Stimulated activated memory B cell treated with anti-CD40 and anti-IgM and Interleukin-4, amounts not matched to agents 10 μg/mL and 1 μg/mL and 100 μg/mL, for 72 hours (primary cell): ENCODE measurements at places on chromosomes 16 and 17.

- ATAC-seq: peak; percentile 44
These were observed 9.6 kb downstream of the COTL1 start for GRCh38 chr16:84608282-84608681.

- no peak for ATAC-seq
These were observed 214.1 kb downstream of the SEC14L1 start for GRCh38 chr17:77354670-77355455.

GRCh38 chr16:53281280-53281679, 153.0 kb upstream of the RBL2 start:
- no peak for ATAC-seq

DNA sequence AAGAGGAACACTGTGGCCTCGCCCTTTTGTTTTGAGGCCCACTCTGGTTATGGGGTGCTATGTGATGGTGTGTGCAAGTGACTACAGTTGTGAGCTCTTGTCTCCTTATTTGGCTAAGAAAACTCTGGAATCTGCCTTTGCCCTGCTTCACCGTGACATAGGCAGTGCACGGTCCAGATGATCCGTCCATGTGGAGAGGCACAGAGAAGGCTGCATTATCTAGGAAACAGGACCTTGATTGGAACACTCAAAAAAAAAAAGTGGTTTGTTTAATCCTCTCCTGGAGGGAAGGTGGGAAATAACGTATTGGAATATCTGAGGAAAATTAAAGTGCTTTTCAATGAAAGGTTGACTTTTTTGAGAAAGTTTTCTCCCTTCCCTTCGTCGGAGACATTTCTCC, 233.3 kb downstream of the CHD9NB start:
- ATAC-seq: no peak

DNA sequence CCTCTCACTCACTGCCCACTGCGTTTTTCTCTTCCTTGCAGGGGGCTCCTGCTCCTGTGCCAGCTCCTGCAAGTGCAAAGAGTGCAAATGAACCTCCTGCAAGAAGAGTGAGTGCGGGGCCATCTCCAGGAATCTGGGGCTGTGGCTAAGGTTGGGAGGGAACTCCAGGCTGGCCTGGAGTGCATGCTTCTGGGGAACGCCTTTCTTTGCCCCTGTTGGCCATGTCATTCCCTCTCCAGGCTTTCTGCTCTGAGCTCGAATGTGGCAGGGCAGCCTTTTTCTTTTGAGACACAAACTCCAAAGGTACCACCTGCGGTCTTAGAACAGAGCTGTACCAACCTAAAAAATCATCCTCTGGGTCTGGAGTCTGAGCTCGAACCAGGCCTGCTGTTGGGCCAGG, 7.4 kb upstream of the MT1E start:
- no peak for ATAC-seq

DNA sequence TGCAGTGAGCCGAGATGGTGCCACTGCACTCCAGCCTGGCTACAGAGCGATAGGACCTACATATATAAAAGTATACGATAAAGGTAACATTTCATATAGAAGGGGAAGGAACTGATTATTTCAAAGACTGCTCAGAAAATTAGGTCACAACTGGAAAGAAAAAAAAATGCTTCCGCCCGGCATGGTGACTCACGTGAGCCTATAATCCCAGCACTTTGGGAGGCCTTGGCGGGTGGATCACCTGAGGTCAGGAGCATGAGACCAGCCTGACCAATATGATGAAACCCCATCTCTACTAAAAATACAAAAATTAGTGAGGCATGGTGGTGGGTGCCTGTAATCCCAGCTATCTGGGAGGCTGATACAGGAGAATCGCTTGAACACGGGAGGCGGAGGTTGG, 7.8 kb downstream of the TEX14 start:
- ATAC-seq: no peak

GRCh38 chr16:29231244-29231643, 175.3 kb downstream of the NPIPB11 start:
- ATAC-seq: no peak

- ATAC-seq: no peak
These were observed 6.2 kb upstream of the DUSP14 start for GRCh38 chr17:37483311-37484039.

DNA sequence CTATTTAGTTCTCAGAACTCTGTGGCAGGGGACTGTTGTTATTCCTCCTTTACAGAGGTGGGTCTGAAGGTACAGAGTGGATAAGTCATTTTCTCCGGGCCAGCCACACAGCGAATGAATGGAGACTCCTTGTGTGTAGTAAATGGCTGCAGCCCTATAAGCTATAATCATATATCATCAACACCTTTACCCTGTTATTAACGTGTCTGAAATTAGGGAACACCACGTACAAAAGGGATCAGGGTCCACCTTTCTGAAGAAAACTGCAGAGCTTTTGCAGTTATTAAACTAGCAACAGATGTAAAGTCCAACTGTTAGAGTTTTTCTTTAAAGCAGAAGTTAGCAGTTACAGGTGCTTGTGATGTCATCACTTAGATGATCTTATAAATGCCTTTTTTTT, 696.7 kb downstream of the MAF start:
- no peak for ATAC-seq

GRCh38 chr17:2691069-2691871, 20.3 kb downstream of the CLUH start:
- no peak for ATAC-seq

DNA sequence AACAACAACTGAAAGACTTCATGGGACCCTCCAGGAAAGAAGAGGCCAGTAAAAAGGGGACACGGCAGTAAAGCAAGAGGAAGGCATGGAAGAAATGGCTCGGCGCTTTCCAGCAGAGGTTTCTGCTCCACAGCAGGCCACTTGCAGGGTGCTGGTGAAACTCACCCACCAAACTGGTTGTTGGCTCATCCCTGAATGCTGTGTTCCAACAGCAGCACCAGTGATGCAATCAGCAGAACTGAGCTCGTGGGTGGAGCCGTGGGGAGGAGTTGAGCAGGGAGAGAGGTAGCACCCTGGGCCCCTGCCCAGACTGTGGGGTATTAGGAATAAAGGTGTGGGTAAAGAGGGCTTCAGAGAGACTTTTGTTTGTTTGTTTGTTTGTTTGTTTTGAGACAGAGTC, 62.8 kb upstream of the ADCY9 start:
- no peak for ATAC-seq

GRCh38 chr16:65763640-65764305, 602.7 kb upstream of the CDH5 start:
- ATAC-seq: peak; percentile 20

DNA sequence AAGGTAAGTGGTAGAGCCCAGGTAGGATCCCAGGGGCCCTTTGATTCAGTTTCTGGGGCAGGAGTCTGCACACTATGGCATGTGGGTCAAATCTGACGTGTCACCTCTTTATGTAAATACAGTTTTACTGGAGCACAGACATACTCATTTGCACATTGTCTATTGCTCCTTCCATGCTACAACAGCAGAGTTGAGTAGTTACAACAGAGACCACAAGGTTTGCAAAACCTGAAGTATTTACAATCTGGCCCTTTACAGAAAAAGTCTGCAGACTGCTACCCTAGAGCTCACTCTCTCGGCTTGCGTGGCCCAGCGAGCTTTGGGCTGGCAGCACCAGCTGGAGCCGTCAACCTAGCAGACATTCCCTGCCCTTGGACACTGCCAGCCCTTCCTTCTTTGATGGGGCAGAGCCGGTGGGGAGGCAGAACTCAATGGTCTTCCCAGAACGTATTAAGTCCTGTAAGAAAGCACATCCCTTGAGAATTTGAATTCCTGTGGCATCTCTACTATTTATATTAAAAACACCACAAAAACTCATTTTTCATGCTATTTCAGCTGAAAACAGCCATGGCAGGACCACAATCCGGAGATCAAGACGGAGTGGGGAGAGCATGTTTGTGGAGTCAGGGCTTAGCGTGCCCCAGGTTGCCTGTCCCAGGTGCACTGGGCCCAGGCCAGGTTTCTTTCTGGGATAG, 133.1 kb upstream of the NUDT7 start:
- no peak for ATAC-seq

DNA sequence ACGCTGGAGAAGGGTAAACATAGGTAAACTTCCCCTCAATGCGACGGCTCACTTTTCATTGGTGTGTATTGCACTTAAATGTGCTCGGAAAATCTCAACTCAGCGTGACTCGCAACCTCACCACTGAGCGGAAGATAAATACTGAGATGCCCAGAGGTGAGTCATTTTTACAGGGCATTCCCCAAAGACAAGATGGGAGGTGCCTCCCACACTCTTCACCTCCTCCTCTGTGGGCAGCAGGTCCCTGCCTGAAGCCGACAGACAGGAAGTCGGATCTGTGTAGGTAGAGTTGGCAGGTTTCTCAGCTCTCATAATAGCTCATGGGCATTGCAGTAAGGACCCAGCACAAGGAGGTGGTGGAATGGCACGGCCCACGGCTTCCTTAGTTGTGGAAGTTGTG, 274.6 kb upstream of the HSBP1 start:
- ATAC-seq: peak; percentile 47

DNA sequence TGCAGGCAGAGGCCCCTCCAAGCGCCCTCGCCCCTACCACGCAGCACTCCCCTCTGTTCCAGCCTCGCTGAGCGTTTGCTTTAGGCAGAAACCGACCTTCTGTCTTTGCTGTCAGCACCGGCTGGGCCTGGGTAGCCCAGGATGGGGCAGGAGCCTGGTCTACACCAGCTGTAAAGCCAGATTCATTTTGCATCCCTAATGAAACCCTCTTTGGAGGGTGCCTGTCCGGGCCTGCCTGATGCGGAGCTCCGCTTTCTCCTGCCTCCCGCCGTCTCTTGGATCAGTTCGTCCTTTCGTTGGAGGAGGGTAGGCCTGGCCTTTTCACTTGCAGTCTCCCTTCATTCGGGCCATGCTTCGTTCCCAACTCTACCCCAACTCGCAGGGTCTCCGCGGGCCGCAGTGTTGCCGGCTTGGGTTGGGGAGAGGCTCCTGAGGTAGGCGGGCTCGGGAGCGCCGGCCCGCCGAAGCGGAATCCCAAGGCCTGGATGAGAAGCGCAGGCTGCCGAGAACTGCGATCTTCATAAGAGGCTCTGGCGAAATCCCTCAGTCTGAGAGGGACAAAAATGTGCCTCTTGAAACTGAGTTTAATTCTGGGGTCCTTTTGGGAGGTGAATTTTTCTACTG, 4.8 kb upstream of the HOXB8 start:
- no peak for ATAC-seq

GRCh38 chr17:31780483-31780882, 78.6 kb downstream of the COPRS start:
- no peak for ATAC-seq

GRCh38 chr16:82641336-82641984, 14.7 kb downstream of the CDH13 start:
- ATAC-seq: no peak

DNA sequence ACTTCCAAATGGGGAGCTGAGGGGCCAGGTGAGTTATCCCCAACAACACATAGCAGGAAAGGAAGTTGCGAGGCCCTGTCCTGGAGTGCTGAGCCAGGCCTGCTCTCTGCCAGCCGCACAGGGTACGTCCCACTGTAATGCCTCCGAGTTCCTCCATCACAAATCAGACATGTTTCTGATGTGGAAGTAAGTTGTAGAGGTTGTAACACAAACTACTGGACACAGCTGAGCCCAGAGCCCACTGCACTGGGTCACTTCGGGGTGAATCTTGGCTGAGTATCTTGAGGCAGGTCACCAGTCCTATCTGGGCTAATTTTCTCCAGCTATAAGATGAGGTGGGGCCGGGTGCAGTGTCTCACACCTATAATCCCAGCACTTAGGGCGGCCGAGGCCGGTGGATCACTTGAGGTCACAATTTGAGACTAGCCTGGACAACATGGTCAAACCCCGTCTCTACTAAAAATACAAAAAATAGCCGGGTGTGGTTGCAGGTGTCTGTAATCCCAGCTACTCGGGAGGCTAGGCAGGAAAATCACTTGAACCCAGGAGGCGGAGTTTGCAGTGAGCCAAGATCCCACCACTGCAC, 100.8 kb upstream of the CDH5 start:
- ATAC-seq: no peak

DNA sequence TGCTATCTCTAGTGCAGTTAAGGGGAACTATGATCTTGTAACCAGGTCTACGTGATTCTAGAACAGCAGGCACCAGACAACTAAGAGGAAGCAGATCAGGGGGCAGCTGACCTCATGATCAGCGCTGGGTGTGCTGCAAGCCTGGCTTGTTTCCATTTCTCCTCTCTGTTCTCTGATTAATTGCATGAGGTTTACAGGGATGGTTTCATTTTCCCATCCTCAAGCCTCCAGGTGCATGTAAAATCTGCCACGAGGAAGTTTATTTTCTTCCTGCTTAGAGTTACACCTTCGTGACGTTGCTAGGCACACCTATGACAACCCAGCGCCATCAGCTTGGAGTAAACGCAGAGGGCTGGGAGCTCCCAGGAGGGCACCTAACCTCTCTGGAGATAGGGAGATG, 4.3 kb upstream of the NUPR1 start:
- peak; percentile 76 for ATAC-seq

DNA sequence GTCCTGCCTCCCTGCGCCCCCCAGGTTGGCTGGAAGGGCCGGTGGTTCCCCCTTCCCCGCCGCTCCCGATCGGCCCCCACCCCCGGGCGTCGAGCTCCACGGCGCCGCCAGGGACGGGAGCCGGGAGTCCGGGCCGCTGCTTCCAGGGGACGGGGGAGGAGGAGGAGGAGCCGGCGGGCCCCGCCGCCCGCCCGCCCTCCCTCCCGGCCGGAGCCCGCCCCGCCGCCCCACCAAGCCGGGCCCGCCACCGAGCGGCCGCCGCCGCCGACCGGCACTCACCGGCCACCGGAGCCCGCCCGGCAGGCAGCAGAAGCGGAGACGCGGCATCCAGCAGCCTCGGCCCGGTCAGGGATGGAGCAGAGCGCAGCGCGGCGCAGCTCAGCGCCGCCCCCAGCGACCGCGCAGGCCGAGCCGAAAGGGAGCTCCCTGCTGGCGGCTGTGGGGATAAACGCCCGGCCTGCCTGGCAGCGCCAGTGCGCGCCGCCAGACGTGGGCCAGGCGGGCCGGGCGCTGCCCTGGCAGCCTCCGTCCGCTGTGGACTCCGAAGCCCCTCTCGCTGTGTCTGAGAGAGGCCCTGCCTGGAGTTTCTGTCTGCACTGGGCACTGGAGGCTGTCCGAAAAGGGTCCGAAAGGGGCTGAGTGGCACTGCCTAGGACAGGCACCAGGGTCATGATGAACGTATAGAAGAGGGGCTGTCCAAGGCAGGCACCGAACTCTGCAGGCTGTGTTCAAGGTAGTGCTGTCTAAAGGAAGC, at the start of gene MYO18A:
Gene MYO18A (minus strand): TSS at position 365 of the 754 bp plus-strand sequence. CDS start 13,458 bp downstream, outside the sequence.
- peak; percentile 94 for ATAC-seq

- ATAC-seq: no peak
These were observed 30.5 kb downstream of the IQCK start for GRCh38 chr16:19748389-19749168.

DNA sequence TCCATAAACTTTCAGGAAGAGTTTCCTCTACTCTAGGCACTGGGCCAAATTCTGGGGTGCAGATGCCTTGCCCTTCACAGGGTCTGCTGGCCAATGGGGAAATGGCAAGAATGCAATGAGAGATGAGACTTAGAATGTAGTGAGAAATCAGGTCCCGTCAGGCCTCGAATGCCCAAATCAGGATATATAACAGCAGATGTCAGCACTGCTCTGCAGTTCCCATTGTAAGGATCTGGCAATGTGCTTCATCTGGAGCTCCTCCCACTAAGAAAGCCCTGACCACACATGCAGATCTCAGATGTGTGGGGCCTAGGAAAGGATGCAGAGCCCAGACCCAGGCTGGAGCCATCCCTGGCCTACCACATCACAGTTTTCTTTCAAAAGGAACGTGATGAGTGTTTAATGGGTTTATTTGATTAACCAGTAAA, 13.9 kb upstream of the LPCAT2 start:
- no peak for ATAC-seq
